ENCODE measurements at places on chromosomes 11 and 22.

DNA sequence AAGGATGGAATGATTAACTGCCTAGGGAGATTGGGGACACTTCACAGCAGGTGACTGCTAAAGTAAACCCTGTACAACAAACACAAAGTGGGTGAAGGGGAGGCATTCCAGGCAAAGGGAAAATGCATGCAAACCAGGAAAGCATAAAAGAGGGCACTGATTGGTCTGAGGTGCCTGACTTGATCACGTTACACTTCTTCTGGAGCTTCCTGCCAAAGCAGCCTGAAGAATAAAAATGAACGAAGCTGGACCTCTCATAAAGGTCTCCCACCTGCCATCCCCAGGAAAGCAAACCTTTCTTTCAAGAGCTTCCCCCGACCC, 46.7 kb upstream of the SCUBE2 start:
- no peak for DNase-seq

GRCh38 chr11:112504056-112504455, 243.4 kb upstream of the PLET1 start:
- DNase-seq, result no peak

- peak; percentile 61 for DNase-seq
Observed at GRCh38 chr11:117083011-117083935, 15.0 kb downstream of the SIK3 start.

DNA sequence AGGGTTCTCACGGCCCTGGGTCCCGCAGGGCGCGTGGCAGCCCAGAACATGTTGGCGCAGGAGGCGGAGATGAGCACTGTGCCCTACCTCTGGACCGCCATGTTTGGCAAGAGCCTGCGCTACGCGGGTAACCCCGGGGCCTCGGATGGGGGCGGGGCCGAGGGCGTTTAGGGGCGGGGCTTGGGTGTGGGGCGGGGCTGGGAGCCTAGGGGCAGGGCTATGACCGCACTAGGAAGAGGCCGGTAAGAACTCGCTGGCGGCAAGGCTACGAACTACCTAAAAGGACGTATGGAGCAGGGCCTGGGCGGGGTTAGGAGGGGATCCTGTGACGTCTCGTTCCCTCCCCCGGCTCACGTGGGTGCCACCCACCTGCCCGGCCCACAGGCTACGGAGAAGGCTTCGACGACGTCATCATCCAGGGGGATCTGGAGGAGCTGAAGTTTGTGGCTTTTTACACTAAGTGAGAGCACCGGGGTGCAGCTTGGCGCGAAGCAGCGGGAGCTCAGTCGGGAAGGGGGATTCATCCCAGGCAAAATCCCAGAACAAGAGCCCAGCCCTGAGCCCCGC, 2.8 kb upstream of the LZTR1 start:
- peak; percentile 50 for DNase-seq

DNA sequence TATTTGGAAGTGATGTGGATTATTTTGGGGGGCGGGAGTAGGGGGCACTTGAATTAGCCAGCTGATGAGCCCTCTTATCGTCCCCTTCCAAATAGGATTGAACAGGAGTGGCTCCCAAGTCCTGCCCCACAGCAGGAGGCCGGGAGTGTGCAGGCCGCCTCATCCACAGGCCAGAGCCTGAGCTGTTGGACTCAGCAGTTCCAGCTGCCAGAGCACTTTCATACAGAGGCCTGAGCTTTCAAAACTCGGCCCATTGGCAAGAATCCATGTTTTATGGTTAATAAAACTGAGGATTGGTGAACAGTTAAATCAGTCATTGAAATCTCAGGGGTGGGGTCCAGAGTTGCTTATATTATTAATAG, 9.6 kb downstream of the FAM118A start:
- DNase-seq, result no peak

GRCh38 chr11:47361419-47361818, 8.9 kb upstream of the MYBPC3 start:
- DNase-seq, result no peak

GRCh38 chr11:8501836-8502235, 92.2 kb downstream of the STK33 start:
- DNase-seq, result no peak

DNA sequence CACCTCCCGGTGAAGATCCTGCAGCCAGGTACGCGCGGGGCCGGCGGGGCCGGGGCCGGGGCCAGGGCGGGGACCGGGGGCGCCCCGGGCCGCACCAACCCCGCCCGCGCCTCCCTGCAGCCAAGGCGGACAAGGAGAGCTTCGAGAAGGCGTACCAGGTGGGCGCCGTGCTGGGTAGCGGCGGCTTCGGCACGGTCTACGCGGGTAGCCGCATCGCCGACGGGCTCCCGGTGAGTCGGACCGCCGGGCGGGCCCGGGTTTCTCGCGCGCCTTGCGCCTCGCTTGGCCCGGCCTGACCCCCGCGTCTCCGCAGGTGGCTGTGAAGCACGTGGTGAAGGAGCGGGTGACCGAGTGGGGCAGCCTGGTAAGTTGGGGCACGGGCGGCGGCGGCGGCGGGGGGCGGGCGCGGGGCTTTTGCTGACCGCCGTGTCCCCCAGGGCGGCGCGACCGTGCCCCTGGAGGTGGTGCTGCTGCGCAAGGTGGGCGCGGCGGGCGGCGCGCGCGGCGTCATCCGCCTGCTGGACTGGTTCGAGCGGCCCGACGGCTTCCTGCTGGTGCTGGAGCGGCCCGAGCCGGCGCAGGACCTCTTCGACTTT, 531 bp downstream of the PIM3 start:
- no peak for DNase-seq

DNA sequence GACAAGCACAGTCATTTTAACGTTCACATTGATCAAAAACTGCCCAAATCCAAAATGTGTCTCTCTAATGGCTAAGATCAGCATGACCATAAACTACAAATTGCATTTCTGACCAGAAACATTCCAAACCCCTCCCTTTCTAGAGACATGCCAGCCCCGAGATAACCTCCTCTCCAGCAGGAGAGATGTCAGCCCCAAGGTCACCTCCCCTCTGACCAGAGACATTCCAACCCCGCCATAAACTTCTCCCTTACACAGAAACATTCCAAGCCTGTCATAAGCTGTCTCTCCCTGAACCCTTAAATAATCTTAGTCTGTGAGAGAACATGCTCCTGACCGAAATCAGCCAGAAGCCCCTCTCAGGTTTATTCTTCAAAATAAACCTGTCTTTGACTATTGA, 6.6 kb upstream of the EXT2 start:
- no peak for DNase-seq

- DNase-seq, result no peak
Observed at GRCh38 chr11:134349802-134350355, 18.1 kb downstream of the GLB1L2 start.

GRCh38 chr11:76237914-76238313, 31.6 kb upstream of the WNT11 start:
- DNase-seq, result no peak

GRCh38 chr11:19398772-19399527, 158.2 kb upstream of the E2F8 start:
- DNase-seq, result no peak

DNA sequence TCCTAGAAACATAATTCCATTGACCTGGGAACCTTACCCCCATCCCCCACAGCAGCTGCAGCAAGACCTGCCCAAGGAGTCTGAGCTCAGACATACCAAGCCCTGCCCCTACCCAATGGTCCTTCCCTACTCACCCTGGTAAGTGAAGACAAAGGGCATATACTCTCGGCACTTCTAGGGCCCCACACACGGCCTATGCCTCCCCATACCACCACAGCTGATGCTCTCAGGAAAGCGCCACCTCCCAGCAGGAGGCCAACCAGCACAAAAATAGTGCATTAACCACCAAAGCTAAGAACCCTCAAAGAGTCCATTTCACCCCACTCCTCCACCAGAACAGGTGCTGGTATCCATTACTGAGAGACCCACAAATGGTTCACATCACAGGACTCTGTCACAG, 74.4 kb upstream of the GUCY1A2 start:
- DNase-seq, result no peak

- no peak for DNase-seq
Observed at GRCh38 chr11:37712251-37712650, 1114.2 kb upstream of the RAG2 start.

DNA sequence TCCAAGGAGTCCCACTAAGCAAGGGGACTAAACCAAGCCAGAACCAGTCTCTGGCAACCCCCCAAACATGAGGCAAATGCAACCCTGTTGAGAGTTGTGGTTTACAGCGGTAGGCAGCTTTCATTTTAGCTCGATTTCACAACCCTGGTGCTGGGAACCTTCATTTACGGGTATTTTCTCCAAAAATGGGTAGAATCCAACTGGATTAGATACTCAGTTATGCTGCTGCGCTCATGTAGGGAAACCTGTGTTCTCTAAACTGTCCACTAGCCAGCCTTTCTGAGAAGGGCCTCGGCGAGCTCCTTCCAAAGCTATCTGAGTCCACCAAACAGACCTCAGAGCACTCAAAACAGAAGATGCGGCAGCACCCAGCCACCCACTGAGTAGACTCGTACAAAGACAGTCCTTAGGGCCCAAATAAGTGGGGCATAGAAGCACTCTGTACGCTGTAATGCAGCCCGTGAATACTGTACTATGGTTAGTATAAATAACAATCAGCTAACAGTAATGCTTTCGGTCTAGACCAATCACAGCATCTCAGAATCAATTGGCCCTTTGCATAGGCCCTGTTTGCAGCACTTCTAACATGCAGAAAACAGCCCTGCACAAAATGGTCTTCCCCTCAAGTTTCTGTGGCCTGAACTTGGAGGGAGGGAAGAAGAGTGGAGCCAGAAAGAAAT, 104.7 kb downstream of the ETS1 start:
- no peak for DNase-seq

DNA sequence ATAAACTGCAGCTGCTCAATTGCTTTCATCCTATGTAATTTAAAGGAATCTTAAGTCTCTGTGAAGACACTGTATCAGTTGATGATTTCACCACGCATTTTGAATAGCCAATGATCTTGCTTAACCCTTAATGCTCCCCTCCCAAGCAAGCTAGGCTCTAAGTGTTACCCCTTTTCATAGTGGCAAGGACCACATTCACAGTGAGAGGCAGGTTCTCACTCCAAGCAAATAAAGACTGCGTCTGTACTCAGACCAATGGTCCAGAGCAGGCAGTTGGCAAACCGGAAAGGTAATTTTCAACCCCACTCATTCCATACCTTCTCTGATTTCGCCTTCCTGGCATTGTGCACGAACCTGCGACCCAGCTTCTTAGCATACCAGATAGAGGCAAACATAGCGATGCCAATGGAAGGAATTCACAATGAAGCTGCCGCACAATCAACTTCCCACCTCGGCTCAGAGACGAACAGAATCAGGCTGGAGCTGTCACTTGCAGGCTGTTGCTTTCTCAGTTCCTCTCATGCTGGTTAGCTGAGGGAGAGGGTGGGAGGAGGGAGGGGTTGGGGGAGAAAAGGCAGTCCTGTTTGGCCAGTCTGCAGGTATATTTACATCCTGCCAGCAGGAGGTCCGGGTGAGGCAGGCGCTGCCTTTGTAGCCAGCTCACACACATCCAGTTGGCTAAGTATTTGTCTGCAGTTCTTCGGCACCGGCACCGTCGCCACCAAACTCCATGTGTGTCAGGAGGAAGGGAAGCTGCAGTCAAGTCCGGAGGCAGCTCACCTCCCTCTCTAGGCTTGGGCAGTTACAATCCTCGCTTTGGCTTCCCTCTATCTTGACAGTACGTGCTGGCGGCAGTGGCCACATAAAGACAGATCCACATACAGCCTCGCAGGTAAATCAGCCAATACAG, 1151.2 kb upstream of the CCDC90B start:
- no peak for DNase-seq

- DNase-seq, result no peak
Observed at GRCh38 chr11:91932151-91932821, 292.3 kb upstream of the FAT3 start.

- no peak for DNase-seq
Observed at GRCh38 chr22:47209040-47209514, 446.6 kb downstream of the TBC1D22A start.

GRCh38 chr11:61814247-61814957, 2.4 kb downstream of the FADS1 start:
- DNase-seq, result peak; percentile 19

GRCh38 chr22:37202001-37202555, 10.2 kb downstream of the SSTR3 start:
- DNase-seq, result no peak

DNA sequence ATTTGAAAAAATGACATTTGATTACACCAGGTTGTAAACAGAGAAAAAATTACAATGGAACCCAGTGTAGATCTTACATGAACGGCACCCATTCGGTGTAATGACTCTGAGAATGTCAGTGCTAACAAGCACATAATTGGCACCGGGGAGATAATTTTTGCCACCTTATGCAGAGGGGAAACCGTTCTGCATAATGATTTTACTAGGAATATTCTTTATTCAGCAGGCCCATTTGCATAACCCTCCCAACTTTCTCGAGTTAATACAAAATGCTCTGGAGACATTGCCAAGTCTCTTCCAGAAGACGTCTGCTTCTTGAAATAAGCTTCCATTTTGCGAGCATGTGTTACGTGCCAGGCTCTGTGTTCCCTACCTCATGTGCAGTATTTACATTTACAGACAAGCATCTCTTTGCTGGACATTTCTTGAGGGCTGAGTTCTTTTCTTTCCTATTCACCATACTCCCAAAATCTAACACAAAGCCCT, 275.8 kb downstream of the MIAT start:
- DNase-seq, result no peak

- DNase-seq, result no peak
Observed at GRCh38 chr11:119941636-119942411, 196.1 kb downstream of the TRIM29 start.

GRCh38 chr22:35904752-35905151, 123.9 kb downstream of the RBFOX2 start:
- DNase-seq, result no peak

- DNase-seq, result no peak
Observed at GRCh38 chr22:41831828-41832552, 915 bp upstream of the SREBF2 start.

DNA sequence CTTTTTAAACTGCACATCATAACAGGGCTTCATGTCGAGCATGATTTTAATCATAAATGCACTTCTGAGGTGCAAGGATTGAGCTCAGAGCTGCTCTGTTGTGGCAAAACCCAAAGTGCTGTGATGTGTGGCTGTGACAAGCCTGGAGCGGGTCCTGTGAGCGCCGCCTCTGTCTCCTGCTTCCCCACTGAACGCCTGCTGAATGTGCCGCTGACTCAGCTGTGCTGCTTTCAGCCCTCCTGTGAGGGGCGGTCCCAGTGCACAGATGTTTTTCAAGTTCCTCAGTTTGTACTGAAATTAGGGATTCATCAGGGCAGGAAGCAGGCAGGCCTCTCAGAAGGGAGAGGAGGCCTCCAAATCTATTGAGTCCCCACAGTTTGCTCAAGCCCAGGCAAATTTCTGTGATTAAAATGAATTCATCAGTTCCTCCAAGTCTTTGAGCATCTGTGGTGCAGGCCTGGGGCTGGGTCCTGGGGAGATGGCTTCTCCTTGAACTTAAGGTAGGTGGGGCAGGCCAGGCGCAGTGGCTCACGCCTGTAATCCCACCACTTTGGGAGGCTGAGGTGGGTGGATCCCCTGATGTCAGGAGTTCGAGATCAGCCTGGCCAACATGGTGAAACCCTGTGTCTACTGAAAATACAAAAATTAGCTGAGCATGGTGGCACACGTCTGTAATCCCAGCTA, 3.0 kb upstream of the GTSE1 start:
- DNase-seq, result no peak

- peak; percentile 30 for DNase-seq
Observed at GRCh38 chr11:44957040-44957515, 6.4 kb upstream of the TP53I11 start.

- DNase-seq, result peak; percentile 60
Observed at GRCh38 chr11:126585774-126586491, 230.4 kb downstream of the ST3GAL4 start.

- DNase-seq, result no peak
Observed at GRCh38 chr22:49726701-49727101, 101.0 kb downstream of the BRD1 start.
